ENCODE measurements at places on chromosomes 7 and 10. TPM values are rescaled to one million over a fixed set of nuclear protein-coding genes. Genes with fewer than 3 reads are reported as not detected.
A peak's percentile ranks its signal among the peaks of the same experiment; 100 is the strongest.

- no peak for DNase-seq
These were observed 68.2 kb downstream of the CUX1 start for GRCh38 chr7:101885597-101885955.

Gene TMEM26
- 0.25 TPM for total RNA-seq

Gene ARHGEF5
- 2.7 TPM for total RNA-seq

- DNase-seq = no peak
These were observed 69.2 kb upstream of the NAMPT start for GRCh38 chr7:106353944-106354343.

DNA sequence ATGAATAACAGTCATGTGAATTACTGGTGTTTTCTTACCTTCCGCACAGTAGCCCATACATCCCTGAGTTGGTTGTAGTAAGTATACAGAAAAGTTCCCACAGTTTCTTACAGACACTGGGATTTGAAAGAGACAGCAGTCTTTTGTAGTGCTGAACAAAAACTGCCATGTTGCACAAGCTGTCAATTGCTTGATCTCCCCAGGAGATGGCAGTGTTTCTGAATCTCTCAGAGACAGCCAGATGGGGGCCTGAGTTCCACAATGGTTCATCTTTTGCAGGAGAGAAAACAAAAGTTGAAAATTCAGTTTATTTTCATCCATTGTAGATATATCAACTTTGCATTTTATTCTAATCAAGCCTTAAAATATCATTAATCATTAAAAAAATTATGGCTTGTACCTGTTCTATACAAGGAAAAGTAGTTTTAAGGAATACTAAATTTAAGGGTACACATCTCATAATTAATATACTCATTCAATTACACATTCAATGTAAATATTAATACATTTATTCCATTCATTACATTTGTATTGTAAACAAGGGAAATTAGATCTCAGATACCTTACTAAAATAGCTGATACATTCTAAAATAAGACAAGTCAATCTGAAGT lies 14.5 kb downstream of the VWDE start:
- peak; percentile 6 for DNase-seq

Gene TMEM236
- not detected for total RNA-seq

- no peak for DNase-seq
These were observed 108.4 kb upstream of the HPS1 start for GRCh38 chr10:98555021-98555619.

Gene ZNF503
- 8.8 TPM for total RNA-seq

DNA sequence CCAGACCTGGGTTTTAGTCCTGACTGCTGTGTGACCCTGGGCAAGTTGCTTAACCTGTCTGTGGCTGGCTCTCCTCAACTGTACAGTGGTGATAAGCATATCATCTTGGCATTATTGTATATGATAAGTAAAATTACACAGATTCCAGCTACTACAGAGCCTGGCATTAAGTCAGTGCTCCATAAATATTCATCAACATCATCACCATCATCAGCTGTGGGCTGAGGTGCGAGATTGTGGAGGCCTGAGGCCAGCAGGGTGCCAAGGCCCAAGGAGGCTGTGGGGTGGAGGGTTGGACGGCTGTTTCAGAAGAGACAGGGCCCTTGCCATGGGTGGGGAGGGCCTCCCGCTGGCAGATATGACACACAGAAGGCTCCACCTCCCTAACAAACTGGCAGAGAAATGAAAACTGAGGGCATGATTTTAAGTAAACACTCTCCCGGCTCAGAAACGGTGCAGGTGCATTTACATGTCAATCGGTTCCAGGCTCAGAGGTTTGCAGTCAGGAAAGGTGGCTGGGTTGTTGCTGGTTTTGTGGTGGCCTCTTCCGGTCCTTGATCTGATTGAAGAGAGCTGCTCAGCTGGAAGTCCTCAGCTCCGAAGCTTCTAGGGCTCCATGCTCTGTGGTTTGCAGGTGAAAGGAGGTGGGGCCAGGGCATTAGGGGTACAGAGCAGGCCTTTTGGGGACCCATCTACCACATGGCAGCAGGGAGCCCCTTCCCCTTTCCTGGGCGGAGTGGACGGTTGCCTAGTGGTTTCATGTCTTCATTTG lies 10.2 kb downstream of the CRYGN start:
- peak; percentile 78 for DNase-seq

Gene EPDR1
- 18.7 TPM for total RNA-seq

Gene MALSU1
- 70.8 TPM for total RNA-seq

Gene UCMA
- total RNA-seq = not detected

Gene HOXA9
- total RNA-seq = 29.9 TPM

- no peak for DNase-seq
These were observed 258.2 kb upstream of the POM121L12 start for GRCh38 chr7:52777051-52777822.

DNA sequence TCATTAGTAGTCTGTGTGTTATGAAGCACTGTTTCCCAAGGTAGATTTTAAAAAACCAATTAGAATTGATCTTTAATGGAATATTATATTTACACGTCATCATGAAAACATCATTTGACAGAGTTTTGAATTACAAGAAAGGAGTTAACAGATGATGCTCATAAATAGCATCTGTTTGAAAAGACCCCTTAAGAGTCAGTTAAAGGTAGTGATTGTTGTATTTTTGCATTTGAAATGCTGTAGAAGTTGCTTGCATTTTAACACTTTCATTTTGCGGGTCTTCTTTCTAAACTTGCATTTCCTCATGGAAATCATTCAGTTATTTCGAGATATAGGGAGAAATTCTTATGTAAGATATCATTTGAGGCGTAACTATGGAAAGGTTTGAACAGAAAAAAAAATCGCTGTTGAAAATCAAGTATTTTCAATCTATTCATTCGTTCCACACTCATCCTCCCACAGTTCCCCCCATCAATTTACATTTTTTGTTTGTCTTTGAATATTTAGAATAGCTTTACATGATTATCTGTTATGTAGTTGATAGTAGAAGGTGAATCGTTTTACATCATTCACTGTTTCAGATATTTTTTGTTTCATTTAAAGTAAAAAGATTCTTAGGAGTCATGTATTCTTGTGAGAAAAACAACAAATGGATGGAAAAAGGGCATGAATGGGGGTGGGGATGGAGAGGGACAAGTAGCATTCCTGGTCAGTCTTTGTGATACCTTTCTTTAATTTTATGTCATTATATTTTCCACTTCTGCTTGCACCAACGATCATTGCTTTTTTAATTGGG lies 3.0 kb upstream of the SKIDA1 start:
- DNase-seq = no peak

DNA sequence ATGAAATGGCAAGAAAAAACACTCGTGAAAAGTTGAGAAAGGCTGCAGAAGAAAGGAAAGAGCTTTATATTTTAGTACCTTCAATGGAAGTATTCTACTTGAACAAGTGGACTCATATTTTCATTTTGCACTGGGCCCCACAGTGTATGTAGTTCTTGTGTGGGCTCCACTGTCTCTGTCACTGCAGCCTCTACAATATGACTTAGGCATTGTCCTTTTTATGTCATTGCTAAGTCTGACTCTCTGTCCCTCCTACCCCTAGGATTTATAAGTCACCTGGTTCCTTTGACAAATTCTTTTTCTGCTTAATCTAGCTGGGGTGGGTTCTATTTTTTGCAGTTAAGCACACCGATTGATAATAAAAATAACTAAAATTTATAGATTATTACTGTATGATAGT lies 27.7 kb upstream of the SOSTDC1 start:
- DNase-seq = no peak

Gene ITPRIP
- 5.6 TPM for total RNA-seq

DNA sequence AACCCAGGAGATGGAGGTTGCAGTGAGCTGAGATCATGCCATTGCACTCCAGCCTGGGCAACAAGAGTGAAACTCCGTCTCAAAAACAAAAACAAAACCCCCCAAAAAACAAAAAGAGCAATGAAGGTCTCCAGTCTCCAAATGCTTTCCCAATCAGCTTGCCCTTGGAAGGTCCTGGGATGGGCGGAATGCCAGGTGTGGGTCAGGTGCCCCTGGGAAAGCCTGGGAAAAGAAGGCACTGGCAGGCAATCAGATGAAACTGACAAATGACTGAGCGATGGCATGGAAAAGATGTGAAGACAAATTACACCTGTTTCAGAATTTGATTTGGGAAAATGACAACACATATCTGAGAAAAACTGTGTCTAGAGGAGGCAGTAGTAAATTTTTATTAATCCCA lies 210.4 kb upstream of the IMMP2L start:
- DNase-seq = no peak

- DNase-seq = no peak
These were observed 41.8 kb downstream of the CD36 start for GRCh38 chr7:80679921-80680907.

DNA sequence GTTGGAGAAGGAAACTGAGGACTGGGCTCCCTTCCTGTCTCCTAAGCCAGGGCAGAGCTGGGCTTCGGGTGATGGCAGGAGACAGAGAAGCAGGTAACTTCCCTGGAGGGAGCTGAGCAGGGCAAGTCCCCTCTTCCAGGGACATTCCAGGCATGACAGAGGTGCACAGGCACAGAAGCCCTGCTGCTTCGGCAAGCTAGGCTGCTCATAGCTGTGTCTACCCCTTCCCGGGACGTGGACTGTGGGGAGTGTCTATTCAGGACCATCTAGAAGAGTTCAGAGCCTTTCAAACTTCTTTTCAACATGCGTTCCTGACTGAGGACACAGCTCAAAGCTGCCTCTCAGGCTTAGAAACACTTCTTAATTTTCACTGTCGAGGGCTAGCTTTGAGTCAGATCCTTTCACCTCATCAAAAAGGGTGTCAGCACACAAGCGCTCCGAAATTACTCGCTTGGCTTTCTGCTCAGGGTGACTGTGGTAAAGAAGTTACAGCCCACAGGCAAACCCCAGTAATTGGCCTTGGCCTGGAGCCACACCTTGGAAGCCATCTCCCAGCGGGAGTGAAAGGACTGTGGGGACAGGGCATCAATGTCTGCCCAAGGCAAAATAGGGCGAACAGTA lies 63.7 kb upstream of the STEAP1B start:
- peak; percentile 62 for DNase-seq

Gene LIPF
- total RNA-seq = not detected

Gene SAP25
- total RNA-seq = not detected

DNA sequence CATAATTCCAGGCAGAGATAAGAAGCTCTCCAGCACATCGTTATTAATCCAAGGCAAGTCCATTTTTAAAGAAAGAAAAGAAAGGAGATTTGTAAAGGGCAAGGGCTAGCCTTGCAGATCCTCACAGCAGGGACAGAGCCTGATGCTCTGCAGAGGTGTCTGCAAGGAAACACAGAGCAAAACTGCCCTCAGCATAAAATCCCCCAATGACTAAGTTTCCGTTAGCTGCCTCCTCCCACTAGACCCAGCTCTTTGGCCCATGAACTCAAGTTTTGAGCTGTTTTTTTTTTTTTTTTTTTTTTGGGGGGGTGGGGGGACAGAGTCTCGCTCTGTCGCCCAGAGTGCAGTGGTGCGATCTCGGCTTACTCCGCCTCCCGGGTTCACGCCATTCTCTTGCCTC lies 300.7 kb downstream of the MTERF1 start:
- no peak for DNase-seq

GRCh38 chr7:141221007-141221612 lies 147.2 kb downstream of the TMEM178B start:
- DNase-seq = no peak

- DNase-seq = no peak
These were observed 32.1 kb downstream of the VWC2 start for GRCh38 chr7:49805371-49806007.

GRCh38 chr7:128263420-128263819 lies 22.3 kb downstream of the LEP start:
- DNase-seq = no peak

Gene TAS2R60
- not detected for total RNA-seq

Gene ZNF316
- 7.6 TPM for total RNA-seq

GRCh38 chr10:112531421-112531820 lies 84.4 kb downstream of the VTI1A start:
- no peak for DNase-seq

DNA sequence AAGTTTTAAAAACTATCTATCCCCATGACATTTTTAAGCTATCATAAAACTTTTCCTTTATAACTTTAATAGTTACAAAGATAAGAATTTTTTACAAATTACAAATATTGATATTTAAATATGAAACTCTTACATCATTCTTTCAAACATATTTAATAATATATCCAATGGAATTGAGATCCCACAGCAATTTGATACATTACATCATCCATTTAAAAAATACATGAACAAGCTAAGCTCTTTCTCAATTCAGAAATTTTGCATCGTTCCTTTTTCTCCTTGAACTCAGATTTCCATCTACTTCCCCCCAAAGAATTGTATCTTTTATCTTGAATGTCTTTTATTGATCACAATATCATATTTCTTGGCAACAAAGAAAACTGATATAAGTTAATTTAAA lies 118.4 kb upstream of the GLCCI1 start:
- no peak for DNase-seq

Gene CALML5
- not detected for total RNA-seq

DNA sequence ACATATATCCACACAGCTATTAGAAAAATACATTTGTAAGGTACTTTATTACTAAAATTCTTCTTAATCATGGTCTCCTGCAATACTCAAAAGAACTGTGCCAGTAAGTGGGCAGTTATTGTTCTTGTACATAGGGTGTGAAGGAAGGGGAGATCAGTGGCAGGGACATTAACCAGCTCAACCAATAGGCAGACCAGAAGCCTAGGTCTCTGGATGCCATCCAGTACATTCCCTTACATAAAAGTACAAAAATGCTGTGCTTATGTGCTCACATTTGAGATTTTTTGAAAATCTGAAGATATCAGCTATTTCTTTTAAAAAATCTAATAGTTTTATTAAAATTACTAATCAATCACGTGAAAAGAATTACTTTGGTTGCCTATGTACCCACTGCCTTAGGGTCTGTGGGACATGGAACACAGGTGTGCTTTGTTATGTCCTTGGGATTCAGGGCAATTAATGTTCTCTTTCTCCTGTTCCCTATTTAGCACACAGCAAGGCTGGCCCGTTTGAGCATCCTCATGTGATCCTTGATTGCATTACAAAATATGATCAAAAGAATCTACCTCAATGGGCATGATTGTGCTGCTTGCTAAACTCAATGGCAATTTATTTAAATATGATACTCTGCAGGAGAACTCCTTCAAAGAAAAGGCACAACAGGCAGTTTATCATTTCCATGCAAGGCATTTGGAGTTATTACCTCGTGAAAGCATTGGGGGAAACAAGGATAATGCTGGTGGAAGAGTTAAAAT lies 22.7 kb downstream of the TWIST1 start:
- no peak for DNase-seq

Gene ZNF746
- 14.4 TPM for total RNA-seq

Gene SFTPA2
- total RNA-seq = not detected

DNA sequence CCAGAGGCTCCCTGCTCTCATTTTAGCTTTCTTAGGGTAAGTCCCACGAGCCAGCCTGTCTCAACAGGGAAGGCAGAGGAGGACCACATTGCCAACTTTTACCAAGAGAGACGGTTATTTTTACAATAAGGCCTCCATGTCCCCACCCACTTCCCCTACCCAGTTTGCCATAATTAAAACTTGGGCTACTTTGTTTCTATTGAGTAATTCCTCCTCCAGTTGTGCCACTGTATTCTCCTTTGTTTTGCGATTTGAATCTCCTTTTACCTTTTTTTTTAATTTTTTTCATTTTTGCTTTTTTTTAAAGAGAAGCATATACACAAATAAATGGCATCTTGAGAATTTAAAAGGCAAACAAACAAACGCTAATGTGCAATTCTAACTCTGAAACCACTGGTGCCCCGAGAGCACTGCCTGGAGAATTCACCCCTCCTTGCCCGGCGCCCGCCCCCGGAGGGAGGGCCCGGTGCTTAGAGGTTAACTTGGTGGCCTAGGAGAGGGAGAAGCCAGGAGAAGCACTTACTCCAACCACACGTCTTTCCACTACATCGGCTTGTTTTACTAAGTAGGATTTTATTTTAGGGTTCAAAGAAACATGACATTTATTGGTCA lies 282.3 kb downstream of the USP6NL start:
- peak; percentile 27 for DNase-seq

All from MG63 (cell line).